ENCODE measurements at places on chromosomes 2 and 18.

DNA sequence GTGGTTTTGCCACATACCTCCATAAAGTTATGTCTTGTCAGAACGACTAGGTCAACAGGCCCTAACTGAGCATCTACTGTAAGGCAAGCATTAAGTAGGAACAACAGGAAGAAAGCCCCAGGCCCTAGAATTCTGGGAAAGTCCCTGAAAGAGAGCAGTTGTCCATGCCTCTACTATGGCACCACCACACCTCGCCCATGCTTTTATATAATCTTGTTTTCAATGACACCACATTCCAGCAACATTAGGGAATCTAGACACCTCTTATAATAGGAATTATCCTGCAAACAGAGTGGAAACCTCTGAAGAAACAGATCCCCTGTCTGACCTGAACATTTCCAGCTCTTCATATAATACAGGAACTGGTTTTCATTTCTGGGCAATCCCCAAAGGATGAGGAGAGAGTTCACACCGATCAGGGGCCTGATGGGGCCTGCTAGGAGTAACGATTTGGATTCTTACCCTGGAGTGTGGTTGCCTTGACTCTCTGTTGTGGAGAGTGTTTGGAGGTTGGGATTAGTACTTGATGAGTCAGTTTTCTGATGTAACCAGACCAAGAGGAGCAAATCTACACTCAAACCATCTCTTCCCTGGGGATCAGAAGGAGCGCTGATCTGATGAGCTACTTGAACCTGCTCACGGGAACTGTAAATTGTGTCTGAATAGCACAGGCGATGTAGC is 31.9 kb upstream of the CEP68 start:
- DNase-seq = no peak

- DNase-seq = no peak
Measured at GRCh38 chr2:61558160-61558559, 20.0 kb upstream of the XPO1 start.

DNA sequence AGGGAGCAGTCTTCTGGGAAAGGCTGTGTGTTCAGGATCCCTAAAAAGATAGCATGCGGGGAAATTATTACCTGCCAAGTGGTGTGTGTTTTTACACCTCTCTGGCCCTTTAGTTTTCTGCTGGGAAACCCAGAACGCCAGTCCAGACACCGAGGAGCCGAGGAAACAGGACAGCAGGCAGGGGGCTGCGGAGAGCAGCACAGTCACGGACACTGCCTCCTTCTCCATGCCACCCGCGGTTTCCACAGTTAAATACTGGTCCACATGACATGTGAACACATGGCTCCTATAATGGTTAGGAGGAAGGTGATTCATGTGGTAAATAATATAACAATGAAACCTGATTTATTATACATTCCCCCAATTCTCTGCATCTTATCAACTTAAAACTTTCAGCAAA is 20.4 kb downstream of the CNOT11 start:
- DNase-seq = no peak

- no peak for DNase-seq
Measured at GRCh38 chr2:46656640-46657039, 177.3 kb downstream of the TMEM247 start.

- DNase-seq = no peak
Measured at GRCh38 chr2:85428343-85428881, 9.9 kb downstream of the SH2D6 start.

- peak; percentile 75 for DNase-seq
Measured at GRCh38 chr2:241309684-241310117, 5.8 kb downstream of the HDLBP start.

GRCh38 chr2:102895376-102895775 is 133.5 kb downstream of the TMEM182 start:
- DNase-seq = no peak

GRCh38 chr18:71998547-71999097 is 545.5 kb downstream of the CBLN2 start:
- DNase-seq = no peak

DNA sequence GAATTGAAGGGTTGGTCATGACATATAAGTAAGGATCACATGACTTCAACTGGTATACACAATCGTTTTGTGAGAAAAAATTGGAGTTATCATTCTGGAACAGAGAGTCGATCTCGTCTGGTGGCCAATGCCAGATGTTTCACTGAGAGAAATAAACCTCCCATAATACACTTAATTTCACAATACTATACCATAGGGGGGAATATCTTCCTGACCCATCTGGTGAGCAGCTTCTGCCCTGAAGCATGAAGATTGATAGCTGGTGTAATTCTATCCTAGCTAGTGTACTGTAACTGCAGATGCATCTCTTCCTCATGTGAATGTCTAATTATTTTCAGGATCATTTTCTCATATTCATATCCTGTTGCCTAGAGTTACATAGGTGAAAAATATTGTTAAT is 15.7 kb upstream of the CDH7 start:
- no peak for DNase-seq

DNA sequence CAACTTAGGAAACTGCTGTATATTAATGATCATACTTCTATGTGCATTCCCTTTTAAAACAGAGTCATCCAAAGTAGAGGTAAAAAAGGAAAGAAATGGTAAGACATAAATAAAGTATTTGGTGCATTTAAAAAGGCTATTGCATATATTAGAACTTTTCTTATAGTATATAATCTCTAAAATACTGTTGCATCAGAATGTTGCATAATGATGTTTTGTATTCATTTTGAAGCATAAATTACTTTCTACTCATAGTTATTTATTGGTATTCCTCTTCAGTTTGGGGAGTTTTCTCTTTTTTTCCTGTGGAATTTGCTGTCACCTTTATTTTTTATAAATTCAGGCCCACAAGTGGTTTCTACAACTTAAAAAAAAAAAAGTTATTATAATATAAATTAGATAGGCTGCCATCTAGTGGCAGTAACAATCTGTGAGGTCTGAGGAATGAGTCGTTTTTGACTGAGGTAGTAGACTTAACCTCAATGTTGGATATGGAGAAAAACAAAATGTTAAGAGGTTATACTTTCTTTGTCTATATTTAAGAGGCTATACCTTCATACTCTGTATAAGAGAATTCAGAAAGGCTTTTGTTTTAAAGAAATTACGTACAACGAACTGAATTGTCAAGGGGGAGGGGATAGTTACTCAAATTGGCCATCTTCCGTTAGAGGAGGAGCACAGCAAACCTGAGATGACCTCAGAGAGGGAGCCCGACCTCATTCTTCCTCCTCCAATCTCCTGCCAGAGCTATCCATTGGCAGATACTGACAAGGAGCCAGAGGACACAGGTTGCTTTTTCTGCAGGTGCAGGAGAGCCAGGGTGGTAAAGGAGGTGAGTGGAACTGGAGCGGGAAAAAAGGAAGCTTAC is 23.8 kb downstream of the ANKAR start:
- DNase-seq = peak; percentile 59

- no peak for DNase-seq
Measured at GRCh38 chr2:237617587-237617982, 9.8 kb upstream of the LRRFIP1 start.

DNA sequence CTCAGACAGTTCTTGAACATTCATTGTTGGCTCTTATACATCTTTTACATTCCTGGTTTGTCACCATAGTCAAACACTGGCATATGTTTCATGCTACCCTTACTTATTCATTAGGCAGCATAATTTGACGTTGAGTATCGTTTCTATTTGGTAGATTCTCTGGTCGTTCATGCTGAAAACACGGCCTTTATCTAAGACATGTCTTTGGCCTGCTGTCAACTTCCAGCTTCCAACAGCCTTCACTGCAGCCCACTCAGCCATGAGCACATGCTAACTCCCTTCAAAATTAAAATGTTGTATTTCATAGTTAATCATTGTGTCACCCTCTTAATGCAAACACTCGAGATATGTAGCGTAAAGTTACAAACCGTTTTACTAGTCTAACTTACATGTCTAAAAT is 493.0 kb upstream of the NRP2 start:
- no peak for DNase-seq

GRCh38 chr2:168525716-168526446 is 69.8 kb downstream of the CERS6 start:
- DNase-seq = no peak

DNA sequence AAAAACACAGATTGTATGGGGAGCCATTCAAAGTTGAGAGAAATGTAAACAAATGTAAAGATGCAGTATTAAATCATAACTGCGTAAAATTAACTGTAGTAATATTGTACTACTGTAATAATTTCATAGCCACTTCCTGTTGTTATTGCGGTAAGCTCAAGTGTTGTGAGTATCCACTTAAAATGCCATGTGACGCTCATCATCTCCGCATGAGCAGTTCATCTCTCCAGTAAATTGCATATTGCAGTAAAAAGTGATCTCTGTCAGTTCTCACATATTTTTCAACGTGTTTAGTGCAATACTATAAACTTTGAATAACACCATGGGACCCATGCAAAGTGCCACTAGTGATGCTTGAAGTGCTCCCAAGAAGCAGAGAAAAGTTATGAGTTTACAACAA is 41.8 kb upstream of the SP3 start:
- no peak for DNase-seq

DNA sequence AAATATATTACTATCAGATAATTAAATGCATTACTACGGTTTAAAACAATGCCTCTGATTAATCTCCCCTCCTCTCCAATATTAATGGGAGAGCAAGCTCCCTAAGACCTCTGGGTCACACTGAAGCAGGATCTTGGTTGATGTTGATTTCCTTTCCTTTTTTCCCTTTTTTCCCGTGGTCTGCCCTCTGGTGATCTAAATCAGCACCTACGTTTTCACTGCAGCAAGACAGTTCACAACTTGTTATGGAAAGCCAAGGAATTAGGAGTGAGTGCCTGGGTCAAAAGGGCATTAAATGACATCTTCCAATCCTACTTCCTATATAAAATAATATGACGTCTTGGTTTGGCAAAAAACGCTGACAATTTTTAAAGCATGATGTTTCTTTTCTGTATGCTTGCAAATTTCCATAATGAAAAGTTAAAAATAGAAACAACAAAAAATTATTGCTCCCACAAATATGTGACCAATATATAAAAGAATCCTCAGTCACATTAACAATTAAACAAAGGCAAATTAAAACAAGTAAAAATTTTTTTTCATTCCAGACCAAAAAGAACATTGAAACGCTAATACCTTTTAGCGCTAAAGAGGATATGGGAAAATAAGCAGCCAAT is 7.9 kb upstream of the CFAP36 start:
- DNase-seq = no peak

GRCh38 chr2:241468476-241468781 is 40.0 kb downstream of the STK25 start:
- DNase-seq = no peak

DNA sequence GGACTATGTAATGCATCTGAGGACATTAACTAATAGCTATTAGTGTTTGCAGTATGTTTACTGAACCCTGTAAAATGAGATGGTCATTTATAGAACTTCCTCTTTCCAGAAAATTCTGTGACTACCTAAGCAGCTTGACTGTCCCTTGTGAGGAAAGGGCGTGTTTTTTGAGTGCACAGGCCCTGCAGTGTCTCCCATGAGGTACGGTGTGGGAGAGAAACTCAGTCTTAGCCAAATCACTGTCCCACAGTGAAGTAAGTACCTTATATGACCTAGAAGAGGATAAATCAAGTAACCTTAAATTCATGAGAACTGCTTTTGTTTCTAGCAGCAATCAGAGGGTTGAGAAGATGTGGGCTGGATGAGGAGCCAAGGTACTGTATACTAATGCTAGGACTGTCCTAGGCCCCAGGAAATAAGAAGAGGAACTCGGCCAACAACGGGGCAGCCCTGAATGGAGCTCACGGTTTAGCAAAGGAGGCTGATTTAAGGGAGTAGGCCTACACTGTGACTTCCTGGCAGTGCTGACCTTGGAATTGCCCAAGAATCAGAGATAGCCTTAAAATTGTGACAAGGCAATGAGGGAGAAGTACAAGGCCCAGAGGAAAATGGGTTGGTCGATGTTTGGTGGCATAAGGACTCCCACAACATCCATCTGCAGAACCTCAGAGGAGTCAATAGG is 103.5 kb upstream of the CTAGE1 start:
- DNase-seq = no peak

DNA sequence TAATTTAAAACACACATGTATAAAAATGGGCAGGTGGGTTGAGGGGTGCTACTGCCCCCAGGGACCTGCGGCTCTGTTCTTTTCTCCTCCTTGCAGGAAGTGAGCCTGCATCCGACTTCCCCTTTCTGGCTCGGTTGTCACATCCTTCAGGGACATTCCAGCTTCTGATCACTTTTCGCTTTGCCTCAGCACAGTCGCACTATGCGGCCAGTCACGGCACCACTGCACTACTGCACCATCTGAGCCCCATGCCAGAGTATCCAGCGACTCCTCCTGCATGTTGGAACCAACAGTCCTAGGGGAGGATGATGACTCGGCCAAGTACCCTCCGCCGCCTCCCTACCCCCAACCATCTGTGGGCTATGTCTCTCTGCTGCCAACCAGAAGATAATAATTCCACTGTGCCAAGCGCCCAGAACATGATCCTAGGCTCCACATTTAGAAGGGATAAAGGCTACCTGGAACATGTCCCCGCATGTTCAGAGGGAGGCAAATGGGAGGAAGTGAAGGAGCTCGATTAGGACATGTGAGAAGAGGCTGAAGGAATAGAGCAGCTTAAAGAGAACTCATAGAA is 17.6 kb downstream of the CDC42EP3 start:
- DNase-seq = no peak

GRCh38 chr2:199111458-199111857 is 346.3 kb downstream of the SATB2 start:
- DNase-seq = no peak

- DNase-seq = no peak
Measured at GRCh38 chr18:77087393-77088141, 45.0 kb downstream of the MBP start.

- DNase-seq = no peak
Measured at GRCh38 chr18:57624988-57625387, 3.4 kb upstream of the NARS1 start.

DNA sequence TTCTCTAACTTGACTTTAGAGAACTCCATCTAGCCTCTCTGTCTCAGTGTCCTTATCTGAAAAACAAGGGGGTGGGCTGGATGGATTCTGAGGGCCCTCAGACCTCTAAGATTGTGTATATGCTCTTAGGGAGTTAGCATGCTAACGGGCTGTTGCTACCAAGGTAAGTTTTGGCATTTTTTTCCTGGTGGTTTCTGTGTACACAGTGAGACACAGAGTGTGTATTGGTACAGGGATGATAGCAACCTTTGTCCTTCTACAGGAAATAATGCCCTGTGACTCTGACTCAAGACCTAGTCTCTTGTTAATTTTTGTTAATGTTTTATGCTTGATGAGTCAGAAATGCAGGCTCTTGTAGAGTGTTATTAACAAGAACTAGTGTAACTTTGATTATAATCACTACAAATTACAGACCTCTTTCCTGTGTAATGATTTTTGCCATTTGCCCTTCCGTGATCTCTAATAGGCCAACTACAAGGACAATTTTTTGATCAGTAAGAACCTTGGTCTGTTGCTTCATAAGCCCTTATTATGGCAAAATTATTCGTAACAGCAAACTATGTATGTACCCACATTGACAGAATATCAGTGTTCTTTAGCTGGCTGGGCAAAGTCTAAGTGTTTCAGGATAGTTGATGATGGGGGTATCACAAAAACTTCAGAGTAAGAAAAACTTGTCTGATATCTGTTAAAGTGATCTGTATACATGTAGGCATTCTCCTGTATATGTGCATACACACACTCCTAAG is 89.7 kb downstream of the SPTBN1 start:
- no peak for DNase-seq
